ENCODE measurements at places on chromosomes 12 and 14.

DNA sequence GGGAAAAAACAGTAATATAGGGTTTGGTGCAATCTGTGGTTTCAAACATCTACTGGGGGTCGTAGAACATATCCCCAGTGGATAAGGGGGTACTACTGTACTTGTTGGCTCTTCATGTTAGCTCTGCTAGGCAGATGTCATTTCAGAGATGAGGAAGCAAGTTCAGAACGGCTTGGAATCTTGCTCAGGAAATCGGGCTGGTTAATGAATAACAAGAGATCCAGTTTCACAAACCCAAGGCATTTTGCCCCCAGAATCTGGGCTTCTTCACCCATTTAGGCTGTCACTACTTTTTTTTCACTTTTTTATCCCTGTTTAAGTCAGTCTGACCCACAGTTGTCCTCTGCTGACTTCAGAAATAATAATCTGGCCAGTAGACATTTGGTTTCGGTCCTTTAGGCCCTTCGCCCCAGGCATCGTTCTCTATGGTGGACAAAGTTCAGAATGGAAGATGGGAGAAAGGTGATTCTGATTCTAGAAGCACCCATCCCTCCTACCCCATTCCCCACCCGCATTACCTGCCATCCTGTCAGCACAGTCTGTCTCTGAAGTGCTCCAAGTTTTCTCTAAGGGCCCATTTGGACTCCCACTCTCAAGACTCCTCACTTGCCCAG is 4.5 kb downstream of the SUOX start:
- DNase-seq = no peak

DNA sequence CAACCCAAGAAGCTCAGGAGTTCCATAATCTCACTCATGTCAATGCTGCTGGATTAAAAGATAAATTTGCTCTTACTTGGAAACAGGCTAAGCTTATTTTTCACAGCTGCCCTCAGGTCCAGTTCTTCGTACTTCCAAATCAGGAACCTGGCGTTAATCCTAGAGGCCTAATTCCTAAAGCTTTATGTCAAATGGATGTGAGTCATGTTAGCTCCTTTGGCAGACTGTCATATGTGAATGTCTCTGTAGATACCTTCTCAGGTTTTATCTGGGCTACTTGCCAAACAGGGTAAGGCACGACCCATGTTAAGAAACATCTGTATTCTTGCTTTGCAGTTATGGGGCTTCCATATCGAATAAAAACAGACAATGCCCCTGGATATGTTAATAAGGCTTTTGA is 504.6 kb downstream of the ALG10 start:
- DNase-seq = no peak

- DNase-seq = peak; percentile 73
These were observed 486 bp upstream of the AKT1 start for GRCh38 chr14:104795781-104796686.

DNA sequence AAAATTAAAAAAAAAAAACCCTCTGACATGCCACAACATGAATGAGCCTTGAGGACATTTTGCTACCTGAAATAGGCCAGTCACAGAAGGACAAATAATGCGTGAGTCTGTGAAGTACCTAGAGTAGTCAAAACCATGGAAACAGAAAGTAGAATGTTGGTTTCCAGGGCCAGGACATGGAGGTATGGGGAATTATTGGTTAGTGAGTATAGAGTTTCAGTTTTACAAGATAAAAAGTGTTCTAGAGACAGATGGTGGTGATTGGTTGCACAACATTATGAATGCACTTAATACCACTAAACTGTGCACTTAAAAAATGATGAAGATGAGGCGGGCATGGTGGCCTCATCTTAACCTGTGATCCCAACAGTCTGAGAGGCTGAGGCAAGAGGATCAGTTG is 47.6 kb upstream of the ZFP36L1 start:
- no peak for DNase-seq
